ENCODE measurements at places on chromosomes 11 and 22.

DNA sequence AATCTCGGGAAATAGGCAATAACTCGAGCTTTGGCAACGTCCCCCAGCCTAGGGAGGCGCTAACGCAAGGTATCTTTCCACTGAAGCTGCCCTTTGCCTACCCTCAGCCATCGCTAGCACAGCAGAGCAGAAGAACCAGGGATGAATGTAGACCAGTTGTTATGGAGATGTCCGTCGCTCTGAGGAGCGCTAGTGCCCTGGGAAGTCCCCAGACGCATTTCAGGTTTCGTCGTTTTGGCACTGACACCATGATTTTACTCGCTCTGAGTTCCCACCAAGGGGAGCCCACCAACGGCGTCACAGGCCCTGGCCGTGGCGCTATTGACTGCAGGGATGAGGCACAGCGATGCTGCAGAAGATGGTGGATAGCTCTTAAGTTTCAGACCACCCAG, 22.7 kb upstream of the BDNF start:
- no peak for DNase-seq

DNA sequence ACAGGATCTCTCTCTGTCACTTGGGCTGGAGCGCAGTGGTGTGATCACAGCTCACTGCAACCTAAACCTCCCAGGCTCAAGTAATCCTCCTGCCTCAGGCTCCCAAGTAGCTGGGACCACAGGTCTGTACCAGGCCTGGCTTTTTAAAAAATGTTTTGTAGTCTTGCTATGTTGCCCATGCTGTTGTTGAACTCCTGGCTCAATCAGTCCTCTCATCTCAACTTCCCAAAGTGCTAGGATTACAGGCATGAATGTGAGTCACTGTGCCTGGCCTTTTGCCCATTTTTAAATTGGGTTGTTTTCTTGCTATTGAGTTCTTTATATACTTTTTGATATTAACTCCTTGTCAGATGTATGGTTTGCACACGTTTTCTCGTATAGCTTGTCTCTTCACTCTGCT, 33.0 kb upstream of the PITPNB start:
- no peak for DNase-seq

GRCh38 chr11:2426826-2427521, 17.3 kb downstream of the TRPM5 start:
- DNase-seq: no peak

DNA sequence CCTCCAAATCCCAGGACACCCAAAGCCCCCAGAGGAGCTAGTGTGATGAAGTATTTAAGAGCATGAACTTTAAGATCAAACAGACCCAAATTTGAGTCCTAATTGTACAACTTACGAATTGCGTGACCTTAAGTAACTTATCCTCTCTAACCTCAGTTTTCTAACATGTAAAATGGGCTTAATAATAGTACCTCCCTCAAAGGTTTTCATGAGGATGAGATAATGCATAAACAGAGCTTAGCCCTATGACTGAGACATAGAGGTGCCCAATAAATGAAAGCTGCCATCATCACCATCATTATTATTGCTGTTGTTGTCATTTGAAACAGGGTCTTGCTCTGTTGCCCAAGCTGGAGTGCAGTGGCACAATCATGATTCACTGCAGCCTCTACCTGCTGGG, 9.2 kb downstream of the SCN2B start:
- DNase-seq: no peak

- no peak for DNase-seq
Observed at GRCh38 chr11:134358165-134358855, 26.5 kb downstream of the GLB1L2 start.

DNA sequence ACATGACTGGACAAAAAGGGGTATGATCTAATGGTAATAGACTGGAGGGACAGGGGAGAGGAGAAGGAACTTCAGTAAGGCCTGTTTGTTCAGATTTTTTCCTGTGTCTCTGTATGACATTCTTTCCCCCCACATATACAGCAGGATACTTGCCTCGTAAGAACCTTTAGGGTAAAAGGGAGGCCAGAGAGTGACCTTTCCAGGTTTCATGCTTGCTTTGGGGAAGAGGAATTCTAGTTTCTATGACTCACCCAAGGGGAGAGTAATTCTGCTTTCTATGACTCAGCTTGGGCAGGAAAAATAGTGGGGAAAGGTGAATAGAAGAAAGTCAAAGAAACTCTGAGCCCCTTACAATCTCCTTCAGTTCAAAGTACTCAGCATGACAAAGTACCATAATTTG, 457.0 kb downstream of the DLG2 start:
- DNase-seq: no peak

DNA sequence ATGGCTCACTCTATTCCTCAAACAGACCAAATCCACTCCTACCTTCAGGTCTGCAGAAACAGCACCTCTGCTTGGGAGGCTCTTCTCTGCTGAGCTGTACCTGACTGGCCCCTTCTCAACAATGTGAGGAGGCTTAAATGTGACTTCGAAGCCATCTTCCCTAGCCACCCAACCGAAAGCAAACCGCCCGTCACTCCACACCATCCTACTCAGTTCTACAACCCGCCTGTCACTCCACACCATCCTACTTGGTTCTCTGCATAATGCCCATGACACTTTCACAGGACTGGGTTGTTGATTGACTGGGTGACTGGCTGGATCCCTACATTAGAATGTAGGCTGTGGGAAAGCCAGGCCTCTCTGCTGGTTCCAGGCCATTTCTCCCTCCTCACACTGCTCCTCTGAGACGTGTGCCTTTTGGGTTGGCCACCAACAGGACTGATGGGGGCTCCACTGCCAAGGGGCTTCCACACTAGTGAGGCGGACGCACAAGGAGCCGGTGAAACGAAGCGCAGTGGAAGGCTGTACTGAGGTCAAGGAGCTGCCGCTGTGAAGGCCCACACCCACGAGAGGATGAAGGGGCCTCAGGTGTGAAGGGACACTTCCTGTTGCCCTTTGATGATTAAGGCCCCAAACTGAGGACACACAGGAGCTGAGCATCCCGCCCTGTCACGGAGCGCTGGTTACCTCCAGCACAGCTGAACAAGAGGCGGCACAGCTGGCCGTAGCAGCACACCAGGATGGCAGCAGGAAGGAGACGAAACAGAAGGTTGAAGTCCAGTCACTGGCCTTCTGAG, 47.5 kb upstream of the SPATA19 start:
- DNase-seq: no peak

DNA sequence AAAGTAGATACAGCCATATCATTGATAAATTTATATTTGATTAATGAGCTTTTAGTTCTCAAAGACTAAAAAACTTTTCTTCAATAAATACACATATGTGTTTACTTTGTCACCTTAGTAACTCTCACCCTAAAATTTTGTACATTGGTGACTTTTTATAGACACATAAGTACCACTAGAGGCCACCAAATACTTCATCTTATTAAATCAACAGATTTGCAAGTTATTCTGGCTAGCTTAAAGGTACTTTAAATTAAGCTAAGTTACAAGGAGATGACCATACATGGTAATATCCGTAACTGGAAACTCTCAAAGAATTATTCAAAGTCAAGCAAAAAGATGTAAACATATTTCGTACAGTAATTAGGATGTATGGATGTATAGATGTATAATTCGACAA, 112.2 kb downstream of the SBF2 start:
- no peak for DNase-seq

Measured in activated CD8-positive, alpha-beta memory T cell treated with anti-CD3 and anti-CD28 coated beads for 1 hour (primary cell).